IPS DF 19.7 (cell line): ENCODE measurements at places on chromosomes 6 and 20.

DNA sequence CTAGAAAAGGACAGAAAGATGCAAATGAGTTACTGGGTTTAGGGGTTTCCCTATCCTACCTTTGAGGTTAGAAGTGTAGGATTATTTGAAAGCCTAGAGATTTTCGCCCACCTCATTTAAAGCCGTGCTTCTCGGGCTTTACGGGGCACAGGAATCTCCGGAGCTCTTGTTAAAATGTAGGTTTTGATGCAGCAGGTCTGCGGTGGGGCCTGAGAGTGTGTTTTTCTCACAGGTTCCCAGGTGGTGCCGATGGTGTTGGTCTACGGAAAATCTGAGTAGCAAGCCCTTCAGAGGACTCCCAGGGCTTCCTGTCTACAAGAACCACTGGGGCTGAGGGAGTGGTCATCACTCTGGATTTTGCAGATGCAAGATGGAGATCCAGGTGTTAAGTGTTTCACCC lies 47.5 kb downstream of the TRAM2 start:
- DNase-seq, result no peak

- DNase-seq, result no peak
Measured at GRCh38 chr6:148218542-148219258, 123.9 kb upstream of the SASH1 start.

GRCh38 chr6:30592287-30592686 lies 21.0 kb downstream of the ABCF1 start:
- DNase-seq, result no peak

DNA sequence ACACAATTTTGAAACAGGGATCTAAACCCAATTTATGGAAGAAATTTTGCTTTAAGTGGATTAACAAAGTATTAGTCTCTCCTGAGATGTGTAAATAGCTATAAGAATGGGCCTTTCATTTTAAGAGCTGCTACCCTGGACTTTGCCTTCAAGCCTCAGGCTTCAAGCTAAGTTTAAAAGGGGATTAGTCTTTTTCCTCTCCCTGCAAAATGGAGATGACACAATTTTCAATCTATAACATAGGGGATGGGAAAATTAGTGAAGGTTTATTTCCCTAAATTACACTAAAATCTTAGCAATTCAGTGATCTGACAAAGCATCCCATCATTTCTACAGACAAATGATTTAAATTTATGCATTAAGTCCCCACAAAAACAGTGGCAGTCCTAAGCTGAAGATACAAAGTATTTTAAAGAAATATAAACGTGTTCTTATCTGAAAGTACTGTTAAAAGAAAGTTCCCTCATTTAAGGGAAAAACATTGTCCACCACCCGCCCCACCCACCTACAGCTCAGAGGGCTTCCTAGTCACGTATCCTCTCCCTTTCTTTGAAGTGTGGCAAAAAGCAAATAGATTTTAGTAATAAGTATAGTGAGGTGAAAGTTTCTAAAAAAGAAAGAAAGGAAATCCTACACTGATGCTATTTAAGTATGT lies 14.5 kb downstream of the ARHGAP18 start:
- DNase-seq, result no peak

DNA sequence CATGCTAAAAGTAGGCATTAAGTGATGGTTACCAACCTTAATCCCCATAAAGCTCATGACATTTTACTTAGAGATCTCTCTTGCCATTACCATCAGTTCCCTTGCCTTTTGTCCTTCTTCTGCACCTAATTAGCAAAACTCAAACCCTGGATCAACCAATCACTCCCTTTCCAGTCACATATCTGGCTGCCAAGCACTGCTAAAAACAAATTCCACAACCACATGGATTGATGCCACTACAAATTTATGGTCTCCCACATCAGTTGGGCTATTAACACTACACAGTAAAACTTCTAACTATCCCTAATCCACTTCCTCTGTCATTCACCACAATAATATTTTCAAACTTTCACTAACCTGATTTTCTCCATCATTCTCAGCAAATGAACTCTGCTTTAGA lies 54.3 kb upstream of the RNF146 start:
- no peak for DNase-seq

GRCh38 chr6:3960754-3961361 lies 111.7 kb downstream of the FAM50B start:
- no peak for DNase-seq

- no peak for DNase-seq
Measured at GRCh38 chr6:125952764-125953501, 3.6 kb upstream of the HINT3 start.
